IMR-90 (cell line): ENCODE measurements at places on chromosomes 1 and 21. TPM values are rescaled to one million over a fixed set of nuclear protein-coding genes. Genes with fewer than 3 reads are reported as not detected.

The NLRP3 gene
- 0.18 TPM in 1 of 2 replicates, not detected in the other for total RNA-seq

GRCh38 chr1:198119906-198120305 lies 36.9 kb upstream of the NEK7 start:
- no peak for DNase-seq

- DNase-seq = no peak
Observed at GRCh38 chr1:227268943-227269342, 49.3 kb downstream of the CDC42BPA start.

- no peak for DNase-seq
Observed at GRCh38 chr1:222234351-222234750, 313.6 kb downstream of the HHIPL2 start.

DNA sequence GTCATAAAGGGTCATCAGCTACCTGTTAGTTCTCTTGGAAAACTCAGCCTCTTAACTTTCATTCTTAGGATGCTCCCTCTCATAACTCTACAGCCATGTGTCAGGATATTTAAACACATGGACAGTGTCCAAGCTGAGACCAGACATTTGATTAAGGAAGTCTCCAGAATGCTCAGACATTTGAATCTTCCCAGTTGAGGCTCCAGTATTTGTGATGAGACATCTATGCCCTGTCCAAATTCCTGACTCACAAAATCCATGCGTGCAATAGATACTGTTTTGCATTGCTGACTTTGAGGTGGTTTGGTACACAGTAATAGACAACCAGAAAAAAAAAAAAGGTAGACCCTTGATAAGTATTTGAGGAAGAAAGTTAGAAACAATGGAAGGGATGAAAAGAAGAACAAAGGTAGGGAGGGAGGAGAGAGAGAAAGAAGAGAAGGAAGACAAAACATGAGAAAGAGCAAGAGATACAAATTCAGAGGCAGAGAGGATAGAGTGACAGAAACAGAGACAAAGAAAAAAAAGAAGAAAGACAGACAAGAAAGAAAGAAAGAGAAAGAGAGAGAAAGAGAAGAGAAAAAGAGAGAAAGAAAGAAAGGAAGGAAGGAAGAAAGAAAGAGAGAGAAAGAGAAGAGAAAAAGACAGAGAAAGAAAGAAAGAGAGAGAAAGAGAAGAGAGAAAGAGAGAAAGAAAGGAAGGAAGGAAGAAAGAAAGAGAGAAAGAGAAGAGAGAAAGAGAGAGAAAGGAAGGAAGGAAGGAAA lies 275.5 kb upstream of the PRMT6 start:
- no peak for DNase-seq

The C1QA gene
- not detected in 2 replicates for total RNA-seq

DNA sequence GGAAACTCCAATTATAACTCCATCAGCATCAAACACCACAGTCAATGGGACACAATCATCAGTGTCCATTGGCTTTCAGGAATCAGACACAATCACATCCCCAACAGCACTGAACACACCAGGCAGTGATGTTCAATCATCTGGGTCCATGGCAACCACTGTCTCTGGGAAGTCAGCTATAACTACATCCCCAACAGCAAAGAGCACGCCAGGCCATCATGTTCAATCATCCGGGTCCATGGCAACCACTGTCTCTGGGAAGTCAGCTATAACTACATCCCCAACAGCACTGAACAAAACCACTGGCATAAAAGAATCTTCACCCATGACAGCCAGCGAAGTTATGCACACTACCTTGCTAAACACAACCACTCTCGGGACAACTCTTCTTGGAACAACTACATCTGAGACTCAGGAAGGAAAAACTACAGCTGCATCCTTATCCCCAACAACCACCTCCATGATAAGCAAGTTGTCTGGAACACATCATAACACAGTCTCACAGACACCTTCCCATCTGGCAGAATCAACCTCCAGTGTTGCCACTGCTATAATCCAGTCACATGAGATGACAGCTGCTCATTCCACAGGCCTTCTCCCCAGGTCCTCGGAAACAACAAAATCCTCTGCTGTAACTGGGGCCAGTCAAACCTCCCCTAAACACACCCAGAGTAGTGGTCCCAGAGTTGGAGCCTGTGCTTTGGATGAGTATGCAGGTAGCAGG lies 19.9 kb downstream of the CATSPER4 start:
- DNase-seq = no peak

DNA sequence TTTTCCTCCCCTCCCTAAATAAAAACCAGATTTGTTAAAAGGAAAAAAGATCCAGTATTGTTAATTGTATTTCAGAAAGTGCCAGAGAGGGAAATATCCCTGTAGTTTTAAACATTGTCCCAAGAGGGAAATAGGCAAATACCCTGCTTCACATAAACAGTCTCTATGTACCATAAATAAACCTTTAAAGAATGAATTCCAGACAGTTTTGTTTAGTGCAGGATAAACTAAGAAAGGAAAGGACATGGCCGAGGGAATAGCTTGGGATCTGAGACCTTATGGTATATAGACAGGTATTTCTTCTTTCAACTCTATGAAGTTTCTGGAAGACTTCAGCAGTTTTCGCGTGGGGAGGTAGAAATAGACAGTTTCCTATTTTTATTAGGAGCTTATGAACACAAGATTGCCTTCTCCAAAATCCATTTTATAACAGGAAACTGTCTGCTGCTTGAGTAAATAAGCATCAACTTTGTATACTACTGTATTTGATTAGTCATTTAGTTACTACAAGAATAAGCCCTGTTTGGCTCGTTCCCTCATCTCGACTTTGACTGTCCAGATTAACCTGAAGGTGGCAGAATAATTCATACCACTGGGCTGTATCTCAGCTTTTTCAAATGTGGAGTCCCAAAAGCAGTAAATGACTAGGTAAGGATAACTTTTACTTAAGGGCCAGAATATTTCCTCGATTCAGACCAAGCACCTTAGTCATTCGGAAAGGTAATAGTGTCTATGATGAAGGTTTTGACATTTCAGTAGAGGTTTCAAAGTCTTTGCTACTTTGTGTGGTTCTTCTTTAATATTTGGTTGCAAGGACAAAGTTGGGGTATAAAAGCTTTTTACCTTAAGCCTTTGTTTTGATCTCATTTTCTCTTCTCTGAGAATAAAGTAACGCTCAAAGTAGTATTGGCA lies 177.5 kb downstream of the VPS13D start:
- DNase-seq = peak; percentile 84

- DNase-seq = no peak
Observed at GRCh38 chr1:34054920-34055319, 110.1 kb downstream of the CSMD2 start.

DNA sequence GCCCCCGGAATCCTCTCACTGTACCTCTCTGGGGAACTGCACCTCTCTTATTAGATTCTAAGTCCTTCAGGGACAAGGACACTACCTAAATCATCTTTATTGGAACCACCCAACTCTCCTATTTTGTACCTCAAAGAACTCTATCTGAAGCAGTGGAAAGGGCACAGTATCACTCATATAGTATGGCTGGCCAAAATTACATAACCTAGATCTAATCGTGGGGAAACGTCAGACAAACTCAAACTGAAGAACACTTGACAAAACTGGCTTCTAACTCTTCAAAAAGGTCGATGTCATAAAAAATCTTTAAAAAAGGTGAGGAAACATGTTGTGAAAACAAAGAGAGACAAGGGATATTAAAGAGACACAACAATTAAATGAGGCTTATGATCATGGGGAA lies 210.0 kb downstream of the SLC45A1 start:
- no peak for DNase-seq
